HCT116 (cell line): ENCODE measurements at places on chromosomes 1 and 21.
A peak's percentile ranks its signal among the peaks of the same experiment; 100 is the strongest.

GRCh38 chr1:85502625-85503083 is 37.7 kb upstream of the DDAH1 start:
- DNase-seq = peak; percentile 59

DNA sequence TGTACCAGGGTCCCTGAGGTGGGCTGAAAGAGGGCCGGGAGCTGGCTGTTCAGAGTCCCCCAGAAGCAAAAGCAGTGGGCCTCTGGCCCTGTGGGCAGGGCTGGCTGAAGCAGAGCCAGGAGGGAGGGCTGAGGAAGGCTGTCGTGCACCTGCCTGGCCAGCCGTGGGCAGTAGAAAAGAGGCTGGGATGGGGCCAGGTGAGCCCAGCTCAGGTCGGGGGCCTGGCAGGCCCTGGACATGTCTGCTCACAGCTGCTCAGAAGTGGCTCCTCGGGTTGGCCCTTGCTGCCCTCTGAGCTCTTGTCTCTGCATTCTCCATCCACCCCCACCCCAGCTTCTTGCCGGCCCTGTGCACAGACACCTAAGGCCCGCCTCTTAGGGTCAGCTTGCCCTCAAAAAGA is 60.0 kb downstream of the TCP10L start:
- no peak for DNase-seq

DNA sequence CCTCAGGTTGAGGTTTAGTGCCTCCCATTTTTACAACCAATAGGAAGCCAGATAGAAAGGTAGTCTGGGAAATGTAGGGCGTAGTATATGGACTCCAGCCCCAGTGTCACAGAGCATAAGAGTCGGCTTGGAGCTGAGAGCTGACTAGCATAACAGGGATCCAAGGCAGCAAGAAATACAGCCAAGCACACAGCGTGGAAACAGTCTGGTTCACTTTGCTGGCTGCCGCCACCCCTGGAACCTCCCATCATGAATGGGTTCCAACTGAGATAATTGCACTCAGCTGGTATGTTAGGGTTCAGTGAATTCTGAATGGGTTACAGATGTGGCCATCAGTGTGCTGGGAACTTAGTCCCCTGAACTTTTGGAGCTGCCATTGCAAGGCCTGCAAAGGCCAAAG is 76.7 kb upstream of the GPR88 start:
- no peak for DNase-seq

- no peak for DNase-seq
Measured at GRCh38 chr1:163161337-163161736, 41.4 kb downstream of the RGS5 start.

GRCh38 chr1:15130607-15131006 is 22.9 kb upstream of the TMEM51 start:
- no peak for DNase-seq
